SJCRH30 (cell line): ENCODE measurements at places on chromosomes 5 and 9. TPM values are rescaled to one million over a fixed set of nuclear protein-coding genes. Genes with fewer than 3 reads are reported as not detected.

PPP2R2B gene
- 0.04 TPM in 1 of 2 replicates, not detected in the other for total RNA-seq

- no peak for DNase-seq
These were observed 161.3 kb downstream of the MACROH2A1 start for GRCh38 chr5:135237748-135238103.

GRCh38 chr9:31840702-31841101 lies 543.7 kb upstream of the ACO1 start:
- DNase-seq: no peak

GRCh38 chr5:65185468-65185867 lies 296.3 kb downstream of the ADAMTS6 start:
- no peak for DNase-seq

ANKRD55 gene
- not detected in 2 replicates for total RNA-seq

- DNase-seq: no peak
These were observed 66.9 kb downstream of the TMEM252 start for GRCh38 chr9:68473790-68474189.

- peak; percentile 48 for DNase-seq
These were observed at the start of gene UNC5A for GRCh38 chr5:176810081-176810597. Gene UNC5A (plus strand): TSS chr5:176810559. CDS start chr5:176810751, 192 bp downstream.

- DNase-seq: no peak
These were observed 1537.8 kb upstream of the ACO1 start for GRCh38 chr9:30846651-30847050.

PCDHGC4 gene
- 3.4 and 3.6 TPM in 2 replicates for total RNA-seq

DNA sequence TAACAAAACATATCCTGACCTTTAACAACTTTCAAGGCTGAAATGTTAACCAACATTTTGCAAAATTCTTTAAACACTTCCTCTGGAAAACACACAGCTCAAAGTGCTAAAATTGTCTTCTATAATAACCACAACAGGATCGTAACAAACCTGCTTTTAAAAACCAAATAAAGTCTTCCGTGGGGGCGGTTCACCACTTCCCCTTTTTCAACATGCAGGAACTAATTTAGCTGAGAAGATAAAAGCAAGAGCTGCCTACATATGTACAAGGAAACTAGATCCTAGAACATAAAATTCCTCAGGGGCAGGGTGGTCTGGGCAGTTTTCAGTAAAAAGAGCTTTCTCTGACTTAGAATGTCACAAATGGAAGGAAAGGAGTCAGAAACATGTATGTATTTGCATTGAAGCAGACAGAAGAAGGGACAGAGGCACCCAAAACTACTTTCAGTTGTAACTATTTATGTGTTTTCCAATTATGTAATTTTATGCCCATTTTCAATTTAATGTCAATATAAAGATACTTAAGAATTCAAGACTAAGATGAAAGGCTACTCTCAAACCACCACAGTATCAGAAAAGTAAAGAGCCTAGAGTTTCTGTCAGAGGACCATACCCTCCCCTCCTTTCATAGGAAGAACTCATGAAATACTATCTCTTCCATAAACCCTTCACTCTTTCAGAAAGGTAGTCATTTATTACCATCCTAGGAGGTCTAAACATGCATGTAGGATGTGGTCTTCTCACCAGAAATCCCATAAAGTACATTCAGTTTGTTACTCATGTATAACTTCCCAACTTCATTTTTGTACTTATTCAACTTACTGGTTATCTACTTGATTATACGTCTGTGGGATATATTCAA lies 185.9 kb upstream of the RASA1 start:
- no peak for DNase-seq

LMBRD2 gene
- total RNA-seq: 14.9 and 16.4 TPM in 2 replicates

DNA sequence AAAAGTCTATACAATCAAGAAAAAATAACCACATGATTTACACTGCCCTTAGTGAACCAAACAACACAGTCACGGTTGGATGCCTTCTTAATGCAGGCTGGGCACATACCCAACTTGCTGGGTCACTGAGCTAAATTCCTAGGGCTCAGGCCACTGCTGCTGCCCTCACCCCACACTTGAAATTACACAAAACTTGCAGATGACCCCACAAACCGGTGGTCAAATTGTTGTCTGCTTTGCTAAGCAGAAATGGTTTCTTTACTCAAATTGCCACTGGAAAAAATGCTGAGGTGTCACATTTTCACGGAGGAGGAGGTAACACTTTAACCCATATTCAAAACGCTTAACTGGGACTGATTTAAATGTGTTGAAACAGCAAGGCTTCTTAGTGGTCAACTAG lies 62.4 kb downstream of the HMHB1 start:
- DNase-seq: peak; percentile 24

NR3C1 gene
- total RNA-seq: 27.9 and 31.9 TPM in 2 replicates

- no peak for DNase-seq
These were observed 12.9 kb downstream of the PLPP1 start for GRCh38 chr5:55521881-55522280.

GRCh38 chr9:33185858-33186257 lies 18.7 kb upstream of the B4GALT1 start:
- no peak for DNase-seq

DNA sequence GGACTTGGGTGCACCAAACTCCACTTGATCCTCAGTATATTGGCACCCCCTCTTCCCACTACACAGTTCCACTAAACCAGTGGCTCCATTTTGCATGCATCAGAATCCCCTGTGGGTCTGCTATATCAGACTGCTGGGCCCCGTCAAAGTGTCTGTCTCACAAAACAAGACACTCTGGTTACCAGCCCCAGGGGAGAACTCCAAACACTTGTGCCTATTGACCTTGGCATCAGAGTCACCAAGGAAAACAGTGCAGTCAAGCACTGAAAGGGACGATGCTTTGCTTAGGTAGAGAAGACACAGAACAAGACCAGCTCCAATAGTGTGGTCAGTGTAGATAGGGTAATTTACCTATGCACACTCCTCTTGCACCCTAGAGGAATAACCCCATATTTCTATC lies 205.8 kb upstream of the RAI14 start:
- no peak for DNase-seq

DNA sequence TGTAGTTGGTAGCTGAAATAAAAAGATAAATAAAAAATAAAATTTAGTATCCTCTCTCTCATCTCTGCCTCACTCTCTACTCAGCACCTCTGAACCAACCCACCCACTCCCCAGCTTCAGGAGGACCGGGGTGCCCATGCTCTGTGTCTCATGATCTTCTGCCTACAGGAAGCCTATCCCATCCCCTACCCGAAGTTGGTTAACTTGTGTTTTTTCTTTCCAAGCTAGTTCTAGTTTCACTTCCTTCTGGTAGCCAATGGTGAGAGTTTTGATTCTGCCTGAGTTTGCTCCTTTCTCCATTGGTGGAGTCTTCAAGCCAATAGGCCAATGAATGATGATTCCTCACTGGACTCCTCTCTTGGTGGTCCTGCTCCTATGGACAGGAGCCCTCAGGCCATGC lies 32.1 kb downstream of the SNX24 start:
- no peak for DNase-seq

RFESD gene
- total RNA-seq: 1.2 and 1.4 TPM in 2 replicates

GRCh38 chr5:131022811-131023497 lies 142.1 kb downstream of the HINT1 start:
- no peak for DNase-seq

GRCh38 chr9:33233626-33234342 lies 6.2 kb upstream of the SPINK4 start:
- peak; percentile 19 for DNase-seq

C5orf58 gene
- not detected in 2 replicates for total RNA-seq

GRCh38 chr9:11546231-11546630 lies 933.4 kb upstream of the PTPRD start:
- no peak for DNase-seq

GRCh38 chr5:103929338-103930013 lies 366.9 kb upstream of the NUDT12 start:
- peak; percentile 33 for DNase-seq

DNA sequence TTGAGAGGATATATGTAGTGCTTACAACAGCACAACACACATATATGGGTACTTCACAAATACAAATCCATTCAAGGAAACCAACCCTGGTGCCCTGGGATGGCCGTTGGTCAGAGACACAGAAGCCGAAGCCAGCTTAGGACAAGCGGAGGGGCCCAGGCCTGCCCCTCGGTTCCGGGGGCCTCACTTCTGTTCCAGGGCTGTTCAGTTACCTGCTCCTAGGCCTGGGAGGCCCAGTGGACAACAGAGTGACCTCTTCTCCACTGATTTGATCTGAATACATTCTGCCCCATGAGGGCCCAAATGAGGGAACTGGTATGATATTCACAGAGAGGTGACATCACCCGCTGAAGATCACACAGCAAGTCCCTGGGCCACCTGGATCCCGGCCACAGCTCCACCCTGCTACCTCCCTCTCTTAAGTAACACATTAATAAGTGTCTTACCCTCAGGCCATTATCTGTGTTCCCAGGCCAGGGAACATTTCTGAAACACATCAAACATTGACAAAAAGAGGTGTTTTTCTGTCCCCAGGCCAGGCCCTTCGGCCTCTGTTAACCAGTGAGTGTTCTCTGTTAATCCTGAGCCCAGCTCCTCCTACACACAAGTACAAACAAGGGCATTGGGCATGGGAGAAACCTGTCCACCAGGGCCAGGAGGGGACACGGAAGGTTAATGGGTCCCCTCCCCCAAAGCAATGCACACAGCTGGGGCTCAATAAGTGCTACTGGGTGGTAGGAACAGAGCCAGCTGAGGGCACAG lies 4.5 kb upstream of the GRHPR start:
- no peak for DNase-seq

GRCh38 chr5:131974956-131975726 lies 29.7 kb upstream of the MEIKIN start:
- DNase-seq: no peak

WNK2 gene
- not detected in 2 replicates for total RNA-seq

- DNase-seq: no peak
These were observed 100.6 kb downstream of the ZCCHC7 start for GRCh38 chr9:37220971-37221370.

ARL10 gene
- total RNA-seq: 5.7 and 6.5 TPM in 2 replicates

DNA sequence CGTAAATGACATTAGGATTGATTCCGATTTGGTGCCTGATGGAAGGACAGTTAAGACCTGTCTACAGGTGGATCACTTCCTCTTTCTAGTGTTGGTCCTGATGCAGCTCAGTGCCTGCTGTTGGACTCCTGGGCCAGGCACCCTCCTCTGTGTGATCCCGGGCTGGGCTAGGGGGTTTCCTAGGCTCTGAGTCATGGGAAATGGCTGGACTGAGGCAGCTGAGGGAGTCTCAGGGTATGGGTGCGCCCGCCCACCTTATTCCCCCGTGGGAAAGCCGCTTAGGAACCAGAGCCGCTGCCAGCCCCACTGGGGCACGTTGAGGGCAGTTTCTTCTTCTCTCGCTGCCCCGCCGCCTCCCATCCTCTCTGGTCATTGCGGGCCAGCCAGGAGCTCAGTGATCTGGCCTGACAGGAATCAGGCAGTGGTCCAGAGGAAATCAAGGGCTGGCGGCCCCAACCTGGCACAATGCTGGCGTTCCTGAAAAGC lies 12.9 kb downstream of the TCF7 start:
- no peak for DNase-seq

DNA sequence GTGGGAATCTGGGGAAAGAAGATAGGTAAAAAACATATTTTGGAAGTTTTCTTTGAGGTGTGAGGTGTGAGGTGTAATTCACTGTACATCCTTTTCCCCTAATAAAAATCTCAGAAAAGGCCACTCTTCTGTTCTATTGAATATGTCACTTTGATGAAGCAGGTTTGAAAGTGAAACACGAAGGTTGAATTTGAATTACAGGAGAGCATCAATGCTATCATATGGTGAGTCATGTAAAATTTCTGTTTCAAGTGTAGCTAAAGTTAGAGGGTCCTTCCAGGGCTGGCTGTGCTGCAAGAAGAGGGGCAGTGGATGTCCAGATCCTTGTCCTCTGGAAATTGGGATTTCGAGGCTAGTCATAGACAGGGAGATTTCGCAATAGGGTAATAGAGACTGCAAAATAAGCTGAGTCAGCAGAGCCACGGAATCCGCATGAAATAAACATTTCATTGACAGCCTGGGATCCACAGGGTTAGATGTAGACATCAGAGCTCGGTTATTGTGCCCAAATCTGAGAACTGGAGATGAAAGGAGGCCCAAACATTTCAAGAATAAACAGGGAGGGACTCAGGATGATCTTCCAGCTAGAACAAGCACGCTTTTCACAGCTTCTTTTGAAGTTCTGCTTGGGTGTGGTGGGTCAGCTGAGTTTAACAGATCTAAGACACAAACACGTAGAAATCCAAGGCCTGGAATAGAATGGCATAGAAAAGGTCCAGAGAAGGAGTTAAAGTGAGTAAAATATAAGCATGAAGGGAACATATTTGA lies 194.4 kb upstream of the CDKN2B start:
- DNase-seq: no peak

GRCh38 chr5:1488882-1489680 lies 34.7 kb downstream of the LPCAT1 start:
- DNase-seq: no peak

P4HA2 gene
- 75.5 and 77.7 TPM in 2 replicates for total RNA-seq

ARID3C gene
- 0.13 TPM in 1 of 2 replicates, not detected in the other for total RNA-seq

GRCh38 chr9:6819529-6819928 lies 61.8 kb downstream of the KDM4C start:
- no peak for DNase-seq

DNA sequence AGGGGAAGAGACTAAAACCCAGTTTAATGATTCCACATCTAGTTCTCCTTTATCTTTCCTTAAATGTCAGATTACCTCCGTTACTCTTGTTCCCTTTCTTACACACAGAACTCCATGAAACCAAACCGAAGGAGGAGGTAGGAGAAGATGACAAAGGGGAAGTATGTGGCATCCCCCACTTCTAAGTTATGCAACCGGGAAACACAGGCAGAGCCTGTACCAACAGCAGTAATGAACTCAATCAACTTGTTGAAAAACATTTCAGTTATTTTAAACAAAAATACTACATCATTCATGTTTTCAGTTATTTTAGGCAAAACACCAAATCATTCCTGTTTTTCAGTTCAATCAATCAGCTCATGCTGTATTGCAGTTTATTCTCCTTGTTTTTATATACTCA lies 101.8 kb downstream of the PCSK1 start:
- no peak for DNase-seq

DMRT3 gene
- not detected in 2 replicates for total RNA-seq

GRCh38 chr9:18371141-18371540 lies 102.8 kb upstream of the ADAMTSL1 start:
- DNase-seq: no peak

DNA sequence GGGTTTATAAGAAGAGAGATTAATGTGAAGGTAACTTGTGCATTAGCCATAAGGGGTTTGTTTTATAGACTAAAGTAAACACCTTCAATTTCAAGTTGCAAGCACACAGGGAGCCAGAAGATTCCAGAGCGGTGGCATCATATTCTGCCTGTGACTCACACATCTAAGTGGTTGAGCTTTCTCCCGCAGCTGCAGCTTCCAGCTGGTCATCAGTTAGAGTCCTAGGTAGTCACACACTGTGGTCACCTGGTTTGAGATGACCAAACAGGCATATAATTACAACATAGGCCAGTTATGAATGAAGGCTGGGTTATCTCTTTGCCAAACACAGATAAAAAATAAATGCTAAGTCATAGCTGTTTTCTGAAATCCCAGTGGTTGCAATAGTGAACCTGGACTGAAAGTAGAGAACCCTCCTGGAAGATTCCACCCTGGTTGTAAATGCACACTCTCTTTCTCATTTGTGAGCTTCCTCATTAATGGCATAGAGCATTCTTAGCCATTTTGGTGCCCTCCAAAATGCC lies 171.3 kb downstream of the GDNF start:
- peak; percentile 86 for DNase-seq

FLT4 gene
- total RNA-seq: 0.08 TPM in 1 of 2 replicates, not detected in the other

CYFIP2 gene
- total RNA-seq: 1.3 and 2.8 TPM in 2 replicates

- no peak for DNase-seq
These were observed 168.6 kb downstream of the MPDZ start for GRCh38 chr9:13110766-13111417.

AP3B1 gene
- 79.6 and 93.0 TPM in 2 replicates for total RNA-seq

GRCh38 chr5:77812926-77813589 lies 36.9 kb upstream of the TBCA start:
- DNase-seq: no peak

GRCh38 chr9:112241491-112241890 lies 66.4 kb upstream of the SUSD1 start:
- DNase-seq: no peak
